ENCODE measurements at places on chromosomes 7 and 10. TPM values are rescaled to one million over a fixed set of nuclear protein-coding genes. Genes with fewer than 3 reads are reported as not detected.

The MSS51 gene
- 0.49 TPM for total RNA-seq

The CISD1 gene
- 2.8 TPM for total RNA-seq

GRCh38 chr7:48011323-48011722 lies 17.6 kb downstream of the SUN3 start:
- DNase-seq: no peak

DNA sequence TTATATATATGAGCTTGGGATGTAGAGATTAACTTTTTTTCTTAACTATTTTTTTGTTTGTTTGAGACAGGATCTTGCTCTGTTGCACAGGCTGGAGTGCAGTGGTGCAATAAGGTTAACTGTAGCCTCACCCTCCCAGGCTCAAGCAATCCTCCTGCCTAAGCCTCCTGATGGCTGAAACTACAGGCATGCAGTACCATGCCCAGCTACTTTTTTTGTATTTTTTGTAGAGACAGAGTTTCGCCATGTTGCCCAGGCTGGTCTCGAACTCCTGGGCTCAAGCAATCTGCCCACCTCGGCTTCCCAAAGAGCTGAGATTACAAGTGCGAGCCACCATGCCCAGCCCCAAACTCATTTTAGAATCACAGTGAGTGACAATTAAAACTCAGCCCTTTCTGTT lies 105.2 kb downstream of the CUBN start:
- no peak for DNase-seq

The NUTM2E gene
- not detected for total RNA-seq

The GDF2 gene
- total RNA-seq: not detected

DNA sequence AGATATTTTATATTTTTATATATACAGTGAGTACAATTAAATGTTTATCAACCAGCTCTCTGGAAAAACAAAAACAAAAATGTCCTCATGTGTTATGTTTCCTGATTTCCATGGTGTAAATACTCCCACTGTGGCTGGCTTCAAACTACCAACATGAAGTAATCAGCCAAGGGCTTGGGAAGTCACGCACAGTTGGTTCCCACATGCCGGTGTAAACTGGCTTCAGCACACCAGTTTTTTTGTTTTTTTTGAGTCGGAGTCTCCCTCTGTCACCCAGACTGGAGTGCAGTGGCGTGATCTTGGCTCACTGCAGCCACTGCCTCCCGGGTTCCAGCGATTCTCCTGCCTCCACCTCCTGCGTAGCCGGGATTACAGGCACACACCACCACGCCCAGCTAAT lies 11.8 kb downstream of the OSBPL3 start:
- DNase-seq: no peak

The OR2A42 gene
- not detected for total RNA-seq

DNA sequence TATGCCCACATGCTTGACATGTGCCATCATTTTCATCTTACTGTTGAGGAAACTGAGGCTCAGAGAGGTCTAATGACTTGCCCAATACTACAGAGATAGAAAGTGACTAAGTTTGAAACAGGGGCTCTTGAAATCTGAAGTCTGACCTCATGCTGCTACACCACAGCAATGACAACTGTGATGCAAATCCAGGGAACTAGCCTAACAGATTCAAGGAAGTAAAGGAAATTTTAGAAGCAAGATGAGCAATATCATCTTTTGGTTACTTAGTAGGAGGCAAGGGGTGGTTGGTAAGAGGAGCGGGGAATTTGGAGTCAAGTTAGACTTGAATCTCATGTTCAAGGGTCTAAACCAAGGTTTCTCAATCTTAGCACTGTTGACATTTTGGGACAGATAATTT lies 26.3 kb upstream of the OSBPL3 start:
- no peak for DNase-seq

The CYP2W1 gene
- not detected for total RNA-seq

GRCh38 chr7:1725199-1725690 lies 55.2 kb downstream of the ELFN1 start:
- DNase-seq: no peak

DNA sequence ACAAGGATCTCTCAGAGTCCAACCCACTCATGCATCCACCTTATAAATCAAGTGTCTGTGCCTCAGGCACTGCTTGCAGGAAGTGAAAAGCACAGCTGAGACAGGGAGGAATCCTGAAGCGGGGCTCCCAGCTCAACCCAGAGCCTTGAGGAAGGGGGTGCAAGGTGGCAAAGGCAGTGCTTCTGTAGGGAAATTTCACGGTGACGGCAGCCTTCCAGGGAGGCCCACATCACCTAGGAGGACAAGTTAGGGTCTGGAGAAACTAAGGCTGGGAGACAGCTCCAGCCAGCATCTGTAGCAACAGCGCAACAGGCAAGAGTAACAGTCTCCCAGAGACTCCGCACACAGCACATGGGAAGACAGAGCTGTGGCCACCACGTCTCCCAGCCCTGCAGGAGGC lies 2.7 kb downstream of the AOC1 start:
- DNase-seq: no peak

- no peak for DNase-seq
These were observed 28.7 kb upstream of the CALU start for GRCh38 chr7:128710481-128710880.

The PLXNA4 gene
- 1.6 TPM for total RNA-seq

The EPHA1 gene
- 8.3 TPM for total RNA-seq

DNA sequence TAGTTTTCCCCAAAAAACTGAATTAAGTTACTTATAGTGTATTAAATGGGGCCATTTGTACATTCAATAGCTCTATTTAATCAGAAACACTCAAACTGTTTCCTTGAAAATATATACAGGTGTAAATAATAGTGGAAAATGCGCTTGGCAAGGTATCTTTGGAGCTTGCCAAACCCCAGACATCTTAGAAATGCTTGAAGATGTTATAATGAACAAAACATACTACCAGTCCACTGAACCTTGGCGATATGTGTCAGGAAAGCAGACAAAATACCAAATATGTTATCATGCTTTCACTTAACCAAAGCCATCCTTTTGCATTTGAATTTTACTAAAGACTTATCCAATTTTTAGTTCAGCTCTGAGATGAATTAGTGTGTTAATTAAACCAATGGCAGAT lies 352.7 kb upstream of the SEMA3A start:
- no peak for DNase-seq

GRCh38 chr7:118793582-118793981 lies 569.1 kb downstream of the ANKRD7 start:
- no peak for DNase-seq

GRCh38 chr10:19941206-19941880 lies 125.1 kb downstream of the PLXDC2 start:
- no peak for DNase-seq

- DNase-seq: no peak
These were observed 102.0 kb downstream of the GRK5 start for GRCh38 chr10:119309423-119309770.

The PTPN20 gene
- 0.43 TPM for total RNA-seq

The AQP1 gene
- total RNA-seq: not detected

- DNase-seq: no peak
These were observed 24.3 kb downstream of the SUN3 start for GRCh38 chr7:48004638-48005037.

DNA sequence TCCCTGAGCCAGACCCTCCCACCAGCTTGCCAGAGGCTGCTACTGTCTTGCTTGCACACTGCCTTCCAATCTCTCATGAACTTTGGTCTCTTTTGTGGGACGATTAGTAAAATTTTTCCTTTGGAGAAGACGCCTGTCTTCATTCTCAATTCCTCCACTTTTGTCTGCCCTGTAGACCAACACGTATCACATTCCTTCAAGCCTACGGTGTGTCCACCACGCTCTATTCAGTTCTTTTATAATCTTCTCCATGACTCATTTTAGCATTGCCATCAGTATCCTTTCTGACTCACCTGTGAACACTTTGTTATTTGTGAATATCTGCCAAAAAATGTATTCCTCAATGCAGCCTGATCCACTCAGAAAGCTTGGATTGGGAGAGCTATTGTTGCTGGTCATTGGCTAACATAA lies 1.4 kb downstream of the GIMAP5 start:
- DNase-seq: no peak

DNA sequence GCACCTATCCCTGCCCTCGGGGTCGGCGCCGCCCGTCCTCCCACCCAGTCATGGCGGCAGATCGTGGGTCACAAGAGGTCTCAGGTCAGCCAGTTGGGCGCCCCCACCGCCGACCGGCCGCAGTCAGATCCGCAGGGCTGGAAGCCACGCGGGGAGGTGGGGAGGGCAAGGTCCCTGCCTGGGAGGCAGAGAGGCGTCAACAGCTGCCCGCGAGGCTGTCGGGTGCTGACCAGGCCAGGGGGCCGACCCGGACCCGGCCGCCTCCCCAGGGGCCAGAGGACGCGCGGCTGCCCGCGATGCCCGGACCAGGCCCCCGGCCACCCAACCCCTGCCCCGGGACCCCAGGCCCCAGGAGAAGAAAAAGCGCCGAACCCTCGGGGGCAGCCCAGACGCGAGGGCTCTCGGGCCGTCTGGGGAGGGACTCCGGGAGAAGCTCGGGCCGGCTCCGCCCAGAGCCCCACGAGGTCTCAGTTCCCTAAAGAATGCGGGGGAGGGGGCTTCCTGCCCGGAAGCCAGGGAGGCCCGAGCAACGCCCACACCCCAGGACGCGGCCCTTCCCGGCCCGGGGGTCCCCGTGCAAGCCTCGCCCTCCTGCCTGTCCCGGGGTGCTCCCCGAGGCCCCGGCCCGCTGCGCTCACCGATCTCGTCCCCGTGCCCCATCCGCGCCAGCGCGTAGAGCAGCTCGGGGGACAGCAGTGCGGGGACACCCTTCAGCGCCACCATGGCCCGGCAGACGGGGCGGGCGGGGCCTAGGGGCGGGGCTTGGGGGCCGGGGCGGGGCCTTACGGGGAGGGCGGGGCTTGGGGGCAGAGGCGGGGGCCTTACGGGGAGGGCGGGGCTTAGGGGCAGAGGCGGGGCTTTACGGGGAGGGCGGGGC lies at the start of gene FUOM:
Gene FUOM (minus strand): TSS at position 735 of the 877 bp plus-strand sequence. CDS start 12 bp downstream, at position 723.
- peak; percentile 66 for DNase-seq

- DNase-seq: no peak
These were observed 139.9 kb downstream of the SKIDA1 start for GRCh38 chr10:21385536-21385935.

- no peak for DNase-seq
These were observed 33.7 kb upstream of the HECW1 start for GRCh38 chr7:43078794-43079193.

Data from CD8-positive, alpha-beta T cell (primary cell).